ENCODE measurements at places on chromosomes 6 and 20.

GRCh38 chr20:36319356-36320260 is 13.5 kb downstream of the DLGAP4 start:
- no peak for DNase-seq

DNA sequence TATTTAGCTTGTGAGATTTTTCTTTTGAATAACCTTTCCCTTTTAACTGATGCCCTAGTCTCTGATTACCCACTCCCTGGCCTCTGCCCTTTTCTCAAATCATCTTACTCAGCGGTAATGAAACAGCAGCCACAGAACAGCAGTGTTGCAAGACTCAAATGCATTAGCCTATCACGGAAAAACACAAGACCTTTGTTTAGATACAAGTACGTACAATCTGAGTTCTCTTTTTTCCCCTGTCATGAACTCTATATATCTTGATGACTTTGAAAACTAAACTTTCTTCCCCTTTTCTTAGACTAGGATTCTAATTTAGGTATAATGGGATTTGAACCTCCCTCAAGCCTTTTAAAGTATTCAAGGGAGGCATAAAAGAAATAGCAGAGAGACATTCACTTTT is 1034.9 kb downstream of the EYS start:
- DNase-seq: no peak

DNA sequence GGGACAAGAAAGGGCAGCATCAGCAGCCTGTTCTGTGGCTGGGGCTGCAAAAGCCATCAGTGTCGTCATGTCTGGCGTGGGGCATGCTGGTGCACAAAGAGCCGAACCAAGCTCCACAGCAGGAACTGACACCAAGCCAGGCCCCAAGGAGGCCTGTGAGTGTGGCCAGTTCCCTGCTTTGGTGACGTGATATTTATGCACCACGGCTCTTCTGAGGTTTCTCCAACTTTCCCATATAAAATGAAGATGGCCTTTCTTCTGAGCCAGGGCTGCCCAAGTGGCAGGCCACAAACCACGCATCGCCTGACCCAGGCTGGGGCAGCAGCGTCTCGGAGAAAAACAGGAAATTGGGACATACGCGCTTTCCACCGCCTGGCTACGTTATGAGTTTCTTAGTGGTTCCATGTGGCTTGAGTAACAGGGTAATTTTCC is 109.9 kb downstream of the RIN2 start:
- no peak for DNase-seq

DNA sequence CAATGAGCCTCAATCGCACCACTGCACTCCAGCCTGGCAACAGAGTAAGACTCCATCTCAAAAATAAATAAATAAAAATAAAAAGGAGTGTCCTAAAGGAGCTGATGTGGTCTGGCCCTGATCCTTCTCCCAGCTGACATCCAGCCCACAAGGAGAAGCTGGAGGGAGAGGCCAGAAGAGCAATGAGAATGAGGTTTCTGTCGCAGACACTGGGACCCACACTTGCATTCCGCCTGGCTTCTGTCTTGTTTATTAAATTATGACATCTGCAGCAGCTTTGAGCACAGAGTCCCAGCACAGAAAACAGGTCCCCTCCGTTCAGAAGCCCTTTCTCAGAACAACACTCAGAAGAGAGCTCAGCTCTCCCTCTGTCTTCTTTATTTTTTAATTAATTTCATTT is 10.3 kb upstream of the E2F1 start:
- no peak for DNase-seq

GRCh38 chr20:23205611-23206041 is 119.5 kb upstream of the CD93 start:
- no peak for DNase-seq

DNA sequence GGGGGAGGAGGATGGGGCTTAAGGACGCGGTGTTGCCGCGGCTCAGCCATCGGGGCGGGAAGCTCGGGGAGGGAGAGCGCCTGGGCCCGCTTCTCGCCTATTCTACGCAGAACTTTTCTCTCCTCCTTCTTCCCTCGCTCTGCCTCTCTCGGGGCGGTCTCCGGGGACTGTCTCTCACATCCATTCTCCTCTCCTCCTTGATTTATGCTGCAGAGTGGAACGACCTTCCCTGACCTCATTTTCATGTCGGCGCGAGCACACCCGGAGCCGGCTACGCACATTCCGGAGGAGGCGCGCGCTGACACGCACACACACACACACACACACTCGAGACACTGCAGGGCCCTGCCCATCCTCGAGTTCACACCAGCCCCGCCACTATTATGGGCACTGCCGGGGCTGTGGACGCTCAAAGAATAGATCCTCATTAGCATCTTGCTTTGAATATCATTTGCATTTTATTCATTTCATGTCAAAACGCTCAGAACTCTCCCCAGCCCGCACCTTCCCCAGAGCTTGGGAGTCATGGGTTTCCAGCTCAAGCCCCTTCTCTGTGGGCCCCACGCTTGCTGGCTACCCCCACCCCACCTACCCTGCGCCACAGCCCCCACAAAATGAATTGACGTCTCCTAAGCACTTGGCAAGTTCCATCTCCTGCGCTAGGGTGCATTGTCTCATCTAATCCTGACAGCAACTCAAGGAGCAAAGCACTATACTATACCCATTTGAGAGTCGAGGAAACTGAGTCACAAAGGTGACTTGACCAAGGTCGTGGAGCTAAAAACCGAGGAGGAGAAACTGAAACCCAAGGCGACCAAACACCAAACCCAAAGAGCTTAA is 36.8 kb downstream of the NCR2 start:
- DNase-seq: no peak

GRCh38 chr6:84796343-84796742 is 31.9 kb upstream of the TBX18 start:
- DNase-seq: no peak

GRCh38 chr6:163729127-163729872 is 314.8 kb downstream of the QKI start:
- DNase-seq: no peak

All from stimulated activated CD4-positive, alpha-beta T cell treated with anti-CD3 and anti-CD28 coated beads, TNF-alpha, amount 100 ng/mL, for 4 hours (primary cell).